ENCODE measurements at places on chromosomes 2 and 18. TPM values are rescaled to one million over a fixed set of nuclear protein-coding genes. Genes with fewer than 3 reads are reported as not detected.

Gene PLGLB1
- 3.3 TPM for polyA plus RNA-seq

Gene DNAH6
- polyA plus RNA-seq = 0.34 TPM

Gene PAX3
- not detected for polyA plus RNA-seq

Gene CPLX4
- polyA plus RNA-seq = not detected

Gene SLC9A4
- 10.3 TPM for polyA plus RNA-seq

Gene DLX1
- polyA plus RNA-seq = not detected

Gene FMNL2
- 10.7 TPM for polyA plus RNA-seq

Gene SERPINB11
- not detected for polyA plus RNA-seq

Gene TCF23
- polyA plus RNA-seq = not detected

Gene PSMD14
- 55.8 TPM for polyA plus RNA-seq

Gene NEB
- 1.6 TPM for polyA plus RNA-seq

Gene TMSB10
- 2,277 TPM for polyA plus RNA-seq

Gene EMILIN1
- polyA plus RNA-seq = 32.1 TPM

Gene NMS
- not detected for polyA plus RNA-seq

Gene RAB27B
- polyA plus RNA-seq = 0.32 TPM

Gene TMEM169
- polyA plus RNA-seq = 1.6 TPM

Gene ITGB6
- polyA plus RNA-seq = 13.4 TPM

Gene ARHGAP28
- 4.6 TPM for polyA plus RNA-seq

Gene IL37
- not detected for polyA plus RNA-seq

Gene GATA6
- 1.7 TPM for polyA plus RNA-seq

Gene HAAO
- 57.2 TPM for polyA plus RNA-seq

Gene FBXO48
- 0.86 TPM for polyA plus RNA-seq

Gene CSRNP3
- 3.3 TPM for polyA plus RNA-seq

Gene BMPR2
- polyA plus RNA-seq = 12.5 TPM

Gene RAD51AP2
- not detected for polyA plus RNA-seq

Gene COL3A1
- 32.2 TPM for polyA plus RNA-seq

Gene LYG1
- 35.0 TPM for polyA plus RNA-seq

Gene CHRNA1
- not detected for polyA plus RNA-seq

Gene COX5B
- polyA plus RNA-seq = 1,246 TPM

Gene IL1R1
- 24.6 TPM for polyA plus RNA-seq

Gene RASGRP3
- polyA plus RNA-seq = 7.8 TPM

Gene PLEK
- polyA plus RNA-seq = 2.8 TPM

Measured in kidney (tissue), 22 donors.